Endothelial cell of coronary artery (primary cell): ENCODE measurements at places on chromosomes 3 and 15. TPM values are rescaled to one million over a fixed set of nuclear protein-coding genes. Genes with fewer than 3 reads are reported as not detected.

RASL12 gene
- 0.09 TPM in 1 of 2 replicates, not detected in the other for total RNA-seq

KLHDC8B gene
- total RNA-seq = 29.3 and 31.9 TPM in 2 replicates

BNC1 gene
- total RNA-seq = 10.3 and 17.0 TPM in 2 replicates

GPR160 gene
- total RNA-seq = 0.54 and 2.7 TPM in 2 replicates

B3GALNT1 gene
- 13.7 and 24.2 TPM in 2 replicates for total RNA-seq

TM4SF1 gene
- 774 and 910 TPM in 2 replicates for total RNA-seq

IL17RE gene
- 0.18 and 0.19 TPM in 2 replicates for total RNA-seq

PRR20G gene
- not detected in 2 replicates for total RNA-seq

TMEM40 gene
- total RNA-seq = not detected in 2 replicates

CNTN3 gene
- 0.09 and 0.38 TPM in 2 replicates for total RNA-seq

SLC38A3 gene
- total RNA-seq = 0.09 TPM in 1 of 2 replicates, not detected in the other

IL12A gene
- 0.47 and 0.54 TPM in 2 replicates for total RNA-seq

GOLGA8G gene
- total RNA-seq = not detected in 2 replicates

GPR27 gene
- total RNA-seq = not detected in 2 replicates

SERINC4 gene
- not detected in 2 replicates for total RNA-seq

TCTA gene
- total RNA-seq = 12.8 and 13.5 TPM in 2 replicates

DNAH12 gene
- under 0.01 and 0.09 TPM in 2 replicates for total RNA-seq

RASGRP1 gene
- under 0.01 and 0.85 TPM in 2 replicates for total RNA-seq

BLOC1S6 gene
- total RNA-seq = 42.6 and 45.2 TPM in 2 replicates

PLXND1 gene
- total RNA-seq = 362 and 468 TPM in 2 replicates

TOP2B gene
- 89.6 and 95.5 TPM in 2 replicates for total RNA-seq

CHAC1 gene
- 2.7 and 11.2 TPM in 2 replicates for total RNA-seq

AHSG gene
- total RNA-seq = not detected in 2 replicates

GCSAM gene
- total RNA-seq = not detected in 2 replicates

ALS2CL gene
- total RNA-seq = 5.0 and 8.5 TPM in 2 replicates

FANCI gene
- 14.0 and 29.7 TPM in 2 replicates for total RNA-seq
